ENCODE measurements at places on chromosomes 6 and 20. TPM values are rescaled to one million over a fixed set of nuclear protein-coding genes. Genes with fewer than 3 reads are reported as not detected.

DNA sequence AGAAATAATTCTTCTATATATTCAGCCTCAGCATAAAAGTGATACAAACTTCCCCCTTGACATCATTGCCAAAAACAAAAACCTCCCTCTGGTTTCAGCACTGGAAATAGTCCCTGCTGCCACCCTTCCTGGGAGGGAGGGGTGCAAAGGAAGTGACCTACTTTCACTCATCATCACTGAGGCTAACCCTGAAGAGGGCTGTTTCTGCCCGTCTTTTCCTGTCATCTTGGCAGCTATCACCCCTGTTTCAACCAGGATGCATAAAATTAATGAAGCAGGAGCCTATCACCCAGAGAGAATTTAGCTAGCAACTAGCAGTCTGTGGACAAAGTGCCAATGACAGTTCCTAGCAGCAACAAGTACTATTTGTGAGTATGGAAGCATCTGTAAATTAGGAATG lies 397.8 kb downstream of the LAMA2 start:
- no peak for DNase-seq

DNA sequence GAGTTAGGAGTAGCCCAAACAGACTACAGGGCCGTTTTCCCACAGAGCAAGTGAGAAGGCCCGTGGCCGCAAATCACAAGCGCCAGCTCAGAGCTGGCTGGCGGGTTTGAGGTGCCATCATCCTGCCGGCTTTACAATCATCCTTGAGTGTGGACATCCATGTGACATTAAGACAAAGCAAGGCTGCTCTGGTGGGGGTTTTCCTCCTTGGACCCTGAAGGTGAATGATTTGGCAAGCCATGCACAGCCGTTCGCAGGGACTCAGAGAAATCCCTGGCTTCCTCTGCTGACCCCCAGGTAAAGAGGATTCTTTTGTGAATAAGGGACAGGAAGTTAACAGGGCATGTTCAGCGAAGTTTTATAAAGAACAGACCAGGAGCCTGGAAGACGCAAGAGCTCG lies 137.2 kb downstream of the AGPAT4 start:
- DNase-seq, result no peak

The NFKBIE gene
- total RNA-seq, result 4.7 TPM

The OR2J3 gene
- not detected for total RNA-seq

- DNase-seq, result peak; percentile 87
Measured at GRCh38 chr20:62818592-62819493, 2.0 kb downstream of the COL9A3 start.

DNA sequence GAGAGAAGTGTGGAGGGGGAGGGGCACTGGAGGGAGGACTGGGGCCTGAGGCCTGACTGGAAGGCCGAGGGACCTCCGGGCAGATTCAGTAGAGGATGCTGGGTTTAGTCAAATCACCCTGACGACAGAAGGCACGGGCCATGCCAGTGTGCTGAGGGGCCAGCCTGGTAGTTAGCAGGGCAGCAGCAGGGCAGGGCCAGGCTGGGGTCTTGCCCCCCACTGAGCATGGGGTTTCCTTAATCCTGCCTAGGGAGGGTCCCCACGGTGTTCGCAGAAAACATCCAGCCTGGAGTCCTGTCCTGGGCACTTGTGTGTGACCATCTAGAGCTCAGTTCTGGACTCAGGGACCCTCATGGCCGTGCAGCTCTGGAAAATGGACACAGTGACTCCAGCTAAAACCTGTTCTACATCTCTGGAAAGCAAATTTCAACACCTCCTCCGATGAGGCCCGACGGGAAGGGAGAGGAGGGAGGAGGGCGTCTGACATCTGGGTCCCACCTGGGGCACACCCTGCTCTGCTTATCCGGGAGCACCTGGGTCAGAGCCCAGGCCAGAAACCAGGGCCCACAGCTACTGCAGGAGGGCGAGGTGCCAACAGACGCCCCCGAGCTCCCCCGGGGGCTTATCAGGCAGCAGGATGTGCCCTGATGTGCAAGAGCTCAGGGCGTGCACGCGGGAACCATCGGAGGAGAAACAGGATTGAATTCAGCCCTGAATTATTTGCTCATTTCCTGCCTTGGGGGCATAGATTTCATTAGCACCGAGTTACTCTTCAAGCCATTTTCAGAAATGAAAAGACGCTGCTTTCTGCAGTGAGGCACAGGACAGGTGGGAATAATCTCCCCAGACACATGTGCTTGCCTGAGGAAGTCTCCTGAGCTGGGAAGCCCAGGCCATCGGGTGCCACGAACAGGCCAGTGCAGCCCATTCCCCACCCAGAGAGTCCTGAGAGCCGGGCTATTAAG lies 78.0 kb upstream of the MPC1 start:
- DNase-seq, result no peak

GRCh38 chr6:82094166-82094806 lies 153.3 kb downstream of the IBTK start:
- no peak for DNase-seq

The CPNE5 gene
- 2.1 TPM for total RNA-seq

Measured in sigmoid colon (tissue), 7 donors.